ENCODE measurements at places on chromosomes 5 and 9.
A peak's percentile ranks its signal among the peaks of the same experiment; 100 is the strongest.

DNA sequence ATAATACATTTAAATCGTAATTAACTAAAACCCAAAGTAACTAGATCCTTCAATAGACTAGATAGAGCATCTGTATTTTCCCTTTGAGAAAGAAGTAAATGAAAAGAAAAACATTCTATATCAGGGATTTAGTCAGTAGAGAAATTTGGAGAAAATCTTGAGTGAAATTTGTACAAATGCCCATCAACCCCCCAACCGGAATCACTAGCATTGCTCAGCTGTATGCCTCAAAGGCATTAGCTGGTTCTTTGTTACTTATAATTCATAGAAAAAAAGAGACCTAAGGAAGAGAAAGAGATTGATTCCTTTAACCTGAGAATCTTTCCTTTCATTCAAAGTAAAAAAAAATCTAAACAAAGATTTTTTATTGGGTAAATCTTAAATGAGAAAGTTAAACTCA lies 659 bp downstream of the OMD start:
- no peak for DNase-seq

- DNase-seq, result no peak
These were observed 26.0 kb upstream of the TTLL11 start for GRCh38 chr9:122119166-122119521.

- DNase-seq, result no peak
These were observed 70.7 kb downstream of the PAX5 start for GRCh38 chr9:36963346-36963745.

DNA sequence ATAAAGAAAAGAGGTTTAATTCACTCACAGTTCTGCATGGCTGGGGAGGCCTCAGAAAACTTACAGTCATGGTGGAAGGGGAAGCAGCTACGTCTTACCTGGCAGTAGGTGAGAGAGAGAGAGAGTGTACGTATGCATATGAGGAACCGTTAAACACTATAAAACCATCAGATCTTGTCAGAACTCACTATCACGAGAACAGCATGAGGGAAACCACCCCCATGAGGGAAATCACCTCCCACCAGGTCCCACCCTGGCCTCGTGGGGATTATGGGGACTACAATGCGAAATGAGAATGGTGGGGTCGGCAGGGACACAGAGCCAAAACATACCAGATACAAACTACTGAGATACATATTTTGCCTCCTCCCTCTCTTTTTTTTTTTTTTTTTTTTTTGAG lies 10.8 kb upstream of the FER start:
- DNase-seq, result no peak

GRCh38 chr9:120715389-120715924 lies 1.2 kb upstream of the MEGF9 start:
- DNase-seq, result peak; percentile 23

Data from transverse colon (tissue), 4 donors.